ENCODE measurements at places on chromosomes 4 and X. TPM values are rescaled to one million over a fixed set of nuclear protein-coding genes. Genes with fewer than 3 reads are reported as not detected.

The CT55 gene
- 0.12 TPM for total RNA-seq

The ERAS gene
- not detected for total RNA-seq

The VCX2 gene
- not detected for total RNA-seq

The KLKB1 gene
- total RNA-seq: 0.82 TPM

The MAGEB1 gene
- not detected for total RNA-seq

The CORIN gene
- total RNA-seq: 5.8 TPM

The GC gene
- total RNA-seq: 1.6 TPM

Data from metanephros (tissue), 2 donors.